ENCODE measurements at places on chromosomes 2 and 18.

- no peak for DNase-seq
Measured at GRCh38 chr2:50143822-50144575, 887.9 kb downstream of the NRXN1 start.

GRCh38 chr2:178397002-178397605 is 53.9 kb downstream of the PRKRA start:
- DNase-seq, result no peak

GRCh38 chr2:75134860-75135259 is 64.5 kb downstream of the TACR1 start:
- DNase-seq, result no peak

- no peak for DNase-seq
Measured at GRCh38 chr2:46778511-46778910, 137.1 kb downstream of the MCFD2 start.

DNA sequence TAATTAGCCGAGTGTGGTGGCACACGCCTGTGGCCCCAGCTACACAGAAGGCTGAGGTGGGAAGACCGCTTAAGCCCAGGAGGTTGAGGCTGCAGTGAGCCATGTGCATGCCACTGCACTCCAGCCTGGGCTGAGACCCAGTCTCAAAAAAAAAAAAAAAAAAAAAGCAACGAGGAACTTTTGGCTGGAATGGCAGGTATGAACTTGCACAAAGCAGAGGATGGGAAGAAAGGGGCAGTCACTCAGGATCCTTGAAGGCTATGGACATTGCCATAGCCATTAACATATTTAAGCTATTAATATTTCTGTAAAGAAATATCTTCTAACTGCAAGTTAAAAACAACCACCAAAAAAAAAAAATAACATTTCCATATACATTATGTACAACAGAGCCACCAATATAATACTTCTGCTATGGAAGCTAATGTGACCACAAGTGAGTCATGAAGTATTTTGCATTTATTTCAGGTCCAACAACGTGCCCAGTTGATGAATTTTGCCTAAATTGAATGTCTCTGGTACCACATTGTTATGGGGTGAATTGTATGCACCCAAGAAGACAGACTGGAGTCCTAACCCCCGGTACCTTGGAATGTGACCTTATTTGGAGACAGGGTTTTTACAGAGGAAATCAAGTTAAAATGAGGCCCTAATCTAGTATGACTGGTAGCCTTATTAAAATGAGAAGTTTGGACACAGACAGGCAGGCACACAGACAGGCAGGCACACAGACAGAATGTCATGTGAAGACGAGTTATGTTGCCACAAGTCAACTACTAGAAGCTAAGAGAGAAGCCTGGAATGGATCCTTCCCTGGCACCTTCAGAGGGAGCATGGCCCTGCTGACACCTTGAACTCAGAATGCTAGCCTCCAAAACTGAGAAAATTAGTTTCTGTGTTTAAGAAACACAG is 102.8 kb downstream of the RBMS1 start:
- no peak for DNase-seq

GRCh38 chr18:37487400-37487867 is 78.2 kb downstream of the CELF4 start:
- no peak for DNase-seq

DNA sequence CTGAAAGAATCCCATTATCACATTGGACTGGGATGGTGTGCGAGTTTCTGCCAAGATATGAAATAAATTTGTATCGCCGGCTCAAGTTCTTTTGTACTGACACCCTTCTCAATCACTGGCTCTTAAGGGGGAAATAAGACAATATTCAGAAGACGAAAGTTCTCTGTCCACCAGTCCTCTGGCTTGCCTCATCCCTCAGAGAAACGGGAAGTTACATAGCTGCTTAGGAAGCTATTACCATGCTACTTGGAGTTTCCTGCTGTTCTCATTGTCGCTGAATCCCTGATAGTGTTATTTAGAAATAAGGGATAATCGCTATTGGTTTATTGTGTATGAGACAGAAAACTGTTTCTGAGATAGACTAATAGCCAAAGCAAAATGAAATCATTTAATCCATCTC is 205.0 kb upstream of the ZNF521 start:
- no peak for DNase-seq

- DNase-seq, result no peak
Measured at GRCh38 chr2:144546933-144547332, 27.0 kb upstream of the ZEB2 start.

- DNase-seq, result no peak
Measured at GRCh38 chr2:198382811-198383210, 578.4 kb downstream of the PLCL1 start.

- DNase-seq, result no peak
Measured at GRCh38 chr18:10482985-10483949, 28.8 kb downstream of the APCDD1 start.

DNA sequence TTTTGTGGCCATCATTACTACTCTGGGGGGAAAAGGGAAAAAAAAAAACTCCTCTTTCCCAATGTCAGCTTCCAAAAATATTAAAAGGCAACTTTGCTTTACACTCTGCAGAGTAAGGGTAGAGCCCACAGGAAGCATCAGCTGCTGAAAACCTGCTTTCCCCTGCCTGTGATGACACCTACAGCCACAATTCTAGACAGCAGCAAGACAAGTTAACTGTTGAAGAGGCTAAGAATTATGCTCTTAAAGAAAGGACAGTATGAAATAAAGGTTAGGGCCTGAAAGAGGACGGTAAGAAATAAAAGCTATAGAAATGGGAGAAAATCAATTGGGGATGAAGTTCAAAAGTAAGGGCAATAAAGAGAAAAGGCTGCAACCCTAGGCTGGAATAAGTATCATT is 3.0 kb downstream of the PDE11A start:
- DNase-seq, result no peak

DNA sequence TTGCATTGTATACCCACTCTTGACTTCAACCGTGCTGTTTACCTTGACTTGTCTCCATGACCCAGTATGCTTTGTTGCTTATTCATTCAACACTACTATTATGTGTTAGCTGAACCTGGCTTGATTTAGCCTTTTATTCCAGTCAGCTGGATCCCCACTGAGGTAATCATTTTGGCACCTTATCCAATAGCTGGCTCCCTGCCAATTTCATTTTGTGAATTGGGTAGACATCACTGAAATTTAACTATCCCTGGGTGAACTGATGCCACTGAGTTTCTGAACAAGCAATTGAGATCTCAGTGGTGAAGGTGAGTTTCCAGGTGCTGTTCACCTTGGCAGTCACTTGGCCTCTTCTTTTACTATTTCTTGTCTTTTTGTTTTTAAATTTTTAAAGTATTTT is 584.3 kb downstream of the ADCYAP1 start:
- DNase-seq, result no peak

GRCh38 chr2:124264551-124265091 is 239.5 kb downstream of the CNTNAP5 start:
- no peak for DNase-seq

GRCh38 chr2:240503375-240503774 is 54.4 kb downstream of the ANKMY1 start:
- DNase-seq, result no peak

DNA sequence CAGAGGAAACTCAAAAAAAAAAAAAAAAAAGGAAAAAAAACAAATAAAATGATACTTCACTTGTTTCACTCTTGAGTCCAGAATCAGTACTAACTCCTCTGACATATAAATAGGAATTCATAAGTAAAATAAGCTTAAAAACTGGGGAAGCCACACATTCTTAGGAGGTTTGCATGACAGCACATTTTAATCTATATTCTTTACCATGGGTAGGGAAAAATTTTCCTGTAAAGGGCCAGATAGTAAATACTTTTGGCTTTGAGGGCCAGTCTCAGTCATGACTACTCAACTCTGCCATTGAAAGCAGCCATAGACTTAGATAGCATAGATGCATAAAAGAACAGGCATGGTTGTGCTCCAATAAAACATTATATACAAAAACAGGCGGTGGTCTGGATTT is 145.2 kb downstream of the BCL11A start:
- no peak for DNase-seq

GRCh38 chr2:186687807-186688211 is 6.1 kb upstream of the FAM171B start:
- no peak for DNase-seq

- DNase-seq, result no peak
Measured at GRCh38 chr2:229249536-229249935, 21.6 kb downstream of the PID1 start.

GRCh38 chr2:42110641-42111322 is 58.4 kb upstream of the EML4 start:
- DNase-seq, result no peak

DNA sequence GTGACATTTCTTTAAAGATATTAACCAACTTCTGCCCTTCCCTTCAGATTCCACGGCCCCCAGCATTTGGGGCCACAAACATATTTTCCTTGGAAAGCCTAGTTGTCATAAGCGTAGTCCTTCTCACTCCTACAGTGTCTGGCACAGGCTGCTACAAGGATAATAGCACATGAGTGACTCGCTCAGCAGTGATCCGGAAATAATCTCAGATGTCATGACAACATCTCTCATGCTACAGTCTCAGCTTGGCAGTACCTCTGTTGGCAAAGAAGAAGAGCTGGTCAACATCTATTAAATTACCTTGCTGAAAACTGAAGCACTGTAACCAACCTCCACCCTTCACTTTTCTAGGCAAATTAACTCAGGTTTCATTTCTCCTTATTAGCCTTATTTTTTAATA is 351.7 kb downstream of the RAD51AP2 start:
- no peak for DNase-seq

- no peak for DNase-seq
Measured at GRCh38 chr18:67092141-67092540, 424.4 kb downstream of the DSEL start.

GRCh38 chr2:70690846-70691245 is 77.2 kb downstream of the ADD2 start:
- DNase-seq, result no peak

GRCh38 chr2:59312967-59313940 is 1072.1 kb upstream of the FANCL start:
- DNase-seq, result no peak

DNA sequence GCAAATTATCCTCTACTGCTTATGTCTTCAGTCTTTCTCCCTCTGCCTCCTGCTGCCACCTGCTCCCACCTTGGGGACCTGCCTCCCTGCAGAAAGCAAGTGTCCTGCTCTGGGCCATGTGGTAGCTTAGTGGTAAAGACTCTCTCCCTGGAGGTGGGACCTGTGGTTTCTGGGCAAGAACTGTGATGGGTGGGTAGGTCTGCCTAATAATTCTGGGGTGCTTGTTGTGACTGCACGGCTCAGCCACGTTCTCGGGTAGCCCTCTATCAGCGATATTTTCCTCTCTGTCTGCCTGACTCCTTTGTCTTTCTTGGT is 16.4 kb upstream of the CD28 start:
- no peak for DNase-seq

DNA sequence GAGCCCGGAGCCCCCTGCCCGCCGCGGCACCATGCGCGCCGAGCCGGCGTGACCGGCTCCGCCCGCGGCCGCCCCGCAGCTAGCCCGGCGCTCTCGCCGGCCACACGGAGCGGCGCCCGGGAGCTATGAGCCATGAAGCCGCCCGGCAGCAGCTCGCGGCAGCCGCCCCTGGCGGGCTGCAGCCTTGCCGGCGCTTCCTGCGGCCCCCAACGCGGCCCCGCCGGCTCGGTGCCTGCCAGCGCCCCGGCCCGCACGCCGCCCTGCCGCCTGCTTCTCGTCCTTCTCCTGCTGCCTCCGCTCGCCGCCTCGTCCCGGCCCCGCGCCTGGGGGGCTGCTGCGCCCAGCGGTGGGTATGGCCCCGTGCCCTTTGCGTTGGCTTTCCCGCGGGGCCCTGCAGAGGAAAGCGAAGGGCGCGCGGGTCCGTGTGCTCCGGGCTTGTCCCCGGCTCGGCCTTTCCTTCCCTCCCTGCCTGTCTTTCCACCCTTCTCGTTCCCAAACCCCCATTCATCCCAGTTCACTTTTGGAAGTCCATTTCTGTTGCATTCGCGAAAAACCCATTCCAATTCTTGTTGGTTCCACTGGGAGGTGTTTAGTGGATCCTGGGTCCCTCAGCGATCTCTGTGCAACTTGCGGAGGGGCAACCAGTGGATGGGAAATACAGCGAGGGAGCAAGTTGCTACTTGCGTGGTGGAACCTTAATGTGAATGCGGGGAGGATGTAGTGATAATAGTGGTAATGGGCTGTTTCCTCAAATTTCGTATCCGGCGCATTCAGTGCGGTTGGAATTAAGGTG is 599 bp downstream of the ADAM23 start:
- no peak for DNase-seq

- DNase-seq, result no peak
Measured at GRCh38 chr2:46811379-46812310, 104.0 kb downstream of the MCFD2 start.

DNA sequence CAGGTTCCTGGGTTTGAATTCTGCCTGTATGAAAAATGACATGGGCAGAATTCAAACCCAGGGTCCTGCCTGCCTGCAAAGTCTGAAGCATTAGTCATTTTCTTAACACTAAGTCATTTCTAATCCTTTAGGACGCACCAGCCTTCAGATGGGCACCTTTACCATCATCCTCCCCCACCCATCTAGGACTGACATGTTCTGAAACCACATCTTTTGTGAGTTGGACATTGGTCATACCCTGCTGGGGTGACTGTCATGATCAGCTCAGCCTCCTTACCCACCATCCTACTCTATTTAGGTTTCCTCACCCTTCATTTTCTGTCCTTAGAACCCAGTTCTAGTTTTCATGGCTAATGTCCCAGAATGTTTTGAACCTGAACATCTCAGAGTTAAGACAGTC is 104.9 kb downstream of the TRIB2 start:
- DNase-seq, result no peak

DNA sequence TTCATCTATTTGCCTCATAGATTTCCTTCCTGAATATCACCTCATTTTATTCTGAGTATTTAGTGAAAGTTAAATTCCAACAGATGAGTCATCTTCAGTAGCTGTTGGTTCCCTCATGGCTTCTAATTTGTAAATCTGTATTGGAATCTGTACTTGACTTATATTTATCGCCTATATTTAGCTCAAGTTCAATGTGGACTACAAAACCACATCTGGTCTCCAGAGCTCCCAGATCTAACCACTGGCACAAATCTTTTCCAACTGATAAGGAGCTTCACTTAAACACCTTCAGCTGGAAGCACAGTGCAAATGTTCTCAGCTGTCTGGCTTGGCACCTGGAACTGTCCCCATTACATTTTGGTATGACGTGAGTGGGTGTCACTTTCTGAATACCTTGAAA is 82.8 kb upstream of the DSEL start:
- no peak for DNase-seq

- no peak for DNase-seq
Measured at GRCh38 chr18:6636091-6636490, 93.4 kb upstream of the ARHGAP28 start.

DNA sequence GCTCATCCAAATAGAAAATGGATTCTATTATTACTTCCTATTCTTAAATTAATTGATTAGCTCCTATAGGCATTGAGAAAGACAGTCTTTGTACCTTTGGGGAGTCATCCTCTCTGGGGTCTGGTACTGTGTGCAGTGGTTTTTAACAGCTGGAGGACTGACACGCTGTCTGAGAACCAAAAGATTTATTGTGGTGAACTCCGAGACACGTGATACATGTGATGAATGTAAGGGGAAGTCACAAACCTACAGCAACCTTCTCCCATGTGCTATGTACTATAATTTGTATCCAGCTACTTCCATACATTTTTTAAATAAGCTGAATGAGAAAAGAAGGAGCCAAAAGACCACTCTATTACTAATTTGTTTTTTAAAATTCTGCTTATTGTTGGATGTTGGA is 133.7 kb downstream of the GALNT3 start:
- DNase-seq, result no peak

All from stimulated activated CD8-positive, alpha-beta memory T cell treated with anti-CD3 and anti-CD28 coated beads, Interleukin-15, amount 100 ng/mL, for 24 hours (primary cell).